ENCODE measurements at places on chromosomes 2 and 18.

DNA sequence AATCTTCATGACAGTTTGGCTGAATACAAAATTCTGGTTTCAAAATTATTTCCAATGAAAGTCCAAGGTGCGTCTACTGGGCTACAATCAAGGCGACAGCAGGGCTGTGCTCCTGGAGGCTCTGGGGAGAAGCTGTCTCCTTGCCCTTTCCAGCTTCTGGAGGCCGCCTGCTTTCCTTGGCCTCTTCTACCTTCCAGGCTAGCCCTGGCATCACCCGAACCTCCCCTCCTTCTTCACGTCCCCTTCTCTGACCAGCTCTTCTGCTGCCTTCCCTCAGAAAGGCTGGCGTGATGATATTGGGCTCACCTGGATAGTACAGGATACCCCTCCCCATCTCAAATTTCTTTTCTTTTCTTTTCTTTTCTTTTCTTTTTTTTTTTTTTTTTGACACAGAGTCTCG is 115.5 kb downstream of the KCNF1 start:
- no peak for DNase-seq

DNA sequence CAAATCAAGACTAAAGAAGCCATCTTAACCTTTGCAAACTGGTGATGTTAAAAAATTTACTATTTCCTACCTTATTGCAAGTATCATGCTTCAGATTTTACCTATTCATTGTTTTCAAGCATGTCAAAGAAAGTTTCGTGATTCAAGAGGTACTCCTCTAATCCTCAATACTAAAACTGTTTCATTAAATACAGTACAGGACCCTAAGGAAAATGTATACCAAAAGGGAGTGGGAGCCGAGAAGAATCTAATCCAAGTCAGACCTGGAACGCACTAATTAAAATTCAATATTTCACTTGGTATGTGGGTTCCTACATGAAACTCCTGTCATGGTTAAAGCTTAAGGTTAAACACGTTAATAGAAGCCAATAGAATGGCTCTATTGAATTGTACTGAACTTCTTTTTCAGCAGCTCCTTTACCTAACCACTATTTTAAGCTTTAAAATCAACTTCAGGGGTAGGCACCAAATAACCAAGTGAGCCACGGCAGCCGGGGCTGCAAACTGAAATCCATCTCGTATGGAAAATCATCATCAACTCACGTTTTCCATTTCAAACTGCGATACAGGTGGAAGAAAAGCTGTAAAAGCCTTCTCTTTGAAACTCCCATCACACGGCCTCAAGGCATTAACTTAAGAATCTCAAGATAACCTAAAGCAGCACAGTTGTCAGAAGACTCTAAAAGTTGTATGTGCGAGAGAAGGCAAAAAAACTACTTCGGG is 188.8 kb downstream of the ZEB2 start:
- no peak for DNase-seq

DNA sequence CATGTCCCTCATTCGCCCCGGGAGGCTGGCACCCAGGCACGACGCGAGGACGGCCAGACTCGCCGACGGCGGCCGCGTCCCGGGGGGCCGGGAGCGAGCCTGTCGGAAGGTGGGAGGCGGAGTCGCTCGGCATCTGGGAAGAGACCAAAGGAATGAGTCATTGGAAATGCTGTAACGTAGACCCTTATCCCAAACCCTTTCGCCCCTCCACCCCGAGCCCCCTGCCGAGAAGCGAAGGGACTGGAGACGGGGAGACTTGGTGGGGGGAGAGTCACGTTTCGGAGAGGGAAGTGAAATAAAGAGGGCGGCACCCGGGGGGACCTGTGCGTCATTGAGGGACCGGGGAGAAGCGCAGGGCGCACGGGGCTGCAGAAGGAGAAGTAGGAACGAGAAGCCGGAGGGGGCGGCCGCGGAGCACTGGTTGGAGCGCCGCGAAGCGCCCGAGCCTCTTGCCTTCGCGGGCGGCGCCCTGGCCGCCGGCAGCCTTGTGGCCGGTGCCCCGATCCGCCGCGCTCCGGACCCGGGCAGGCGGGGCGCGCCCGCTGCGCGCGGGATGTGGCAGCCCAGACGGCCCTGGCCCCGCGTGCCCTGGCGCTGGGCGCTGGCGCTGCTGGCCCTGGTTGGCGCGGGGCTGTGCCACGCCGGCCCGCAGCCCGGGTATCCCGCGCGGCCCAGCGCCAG is at the start of gene EMILIN2:
Gene EMILIN2 (plus strand): TSS at position 371 of the 681 bp plus-strand sequence. CDS start 183 bp downstream, at position 554.
- DNase-seq, result peak; percentile 47

- DNase-seq, result no peak
These were observed 86.6 kb upstream of the FAM237A start for GRCh38 chr2:206555721-206556120.

DNA sequence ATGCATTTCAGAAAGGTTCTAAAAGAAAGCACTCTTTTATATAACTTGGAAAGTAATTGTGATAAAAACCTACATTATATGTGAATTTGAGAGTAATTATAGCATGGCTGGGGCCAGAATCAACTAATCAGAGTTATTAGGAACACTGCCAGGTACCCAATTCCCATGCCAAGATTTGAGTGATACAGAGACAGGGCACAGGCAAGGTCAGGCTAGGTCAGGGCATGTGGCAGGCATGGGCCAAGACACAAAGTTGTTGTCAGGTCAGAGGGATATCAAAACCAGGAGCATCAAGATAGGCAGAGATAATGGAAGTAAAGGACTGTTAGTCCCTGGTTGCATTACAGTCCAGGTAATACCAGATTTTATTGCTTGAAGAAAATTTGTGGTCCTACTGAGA is 87.4 kb downstream of the MYO3B start:
- DNase-seq, result no peak
